ENCODE measurements at places on chromosomes 6 and 20.

GRCh38 chr6:152206072-152206818 lies 398.8 kb downstream of the ESR1 start:
- DNase-seq, result no peak

- DNase-seq, result no peak
These were observed 48.1 kb downstream of the SRC start for GRCh38 chr20:37393863-37394542.

- DNase-seq, result no peak
These were observed 185.4 kb downstream of the BCAS1 start for GRCh38 chr20:53884859-53885541.

GRCh38 chr6:34302929-34303328 lies 54.1 kb upstream of the SMIM29 start:
- no peak for DNase-seq

All from SHP77 treated with DMSO at 0.1 percent for 48 hours (cell line).